ENCODE measurements at places on chromosomes 5 and 9.

DNA sequence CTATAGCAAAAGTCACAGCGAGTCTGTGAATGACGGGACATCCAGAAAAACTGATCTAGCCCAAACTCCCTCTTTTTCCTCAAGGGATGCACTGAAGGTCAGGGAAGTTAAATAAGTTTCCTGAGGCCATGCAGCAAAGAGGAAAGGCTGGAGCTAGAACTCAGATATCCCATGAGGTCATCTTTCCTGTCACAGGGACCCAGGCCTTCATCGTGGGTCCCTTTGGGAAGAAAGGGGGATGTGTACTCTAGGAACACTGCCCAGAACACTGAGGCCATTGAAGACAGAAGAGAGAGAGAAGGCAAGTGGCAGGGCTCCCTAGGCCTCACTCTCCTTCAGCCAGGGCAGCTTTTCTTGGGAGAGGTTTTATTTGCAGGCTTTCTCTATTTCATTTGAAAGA, 182.0 kb downstream of the EBF1 start:
- no peak for DNase-seq

GRCh38 chr5:56589481-56589860, 225.9 kb upstream of the MAP3K1 start:
- DNase-seq, result no peak

DNA sequence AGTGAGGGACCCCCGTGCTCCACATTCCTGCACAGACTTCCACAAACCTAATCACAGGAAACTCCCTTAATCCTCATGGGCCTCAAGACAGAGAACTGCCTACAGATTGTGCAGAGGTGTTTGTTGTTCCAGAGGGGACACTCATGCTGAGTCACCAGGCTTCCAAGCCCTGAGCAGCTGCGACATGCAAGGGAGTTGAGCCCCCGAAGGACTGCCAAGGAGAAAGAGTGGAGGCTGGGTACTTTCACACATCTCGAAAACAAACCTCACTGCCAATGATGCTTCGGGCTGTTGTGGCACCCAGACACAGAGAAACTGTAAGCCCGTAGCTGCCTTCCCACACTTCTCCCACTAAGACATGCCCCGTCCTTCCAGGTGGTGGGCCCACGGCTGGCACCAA, 480.8 kb downstream of the CDH12 start:
- no peak for DNase-seq

- DNase-seq, result peak; percentile 7
Observed at GRCh38 chr9:4177970-4178758, 121.7 kb downstream of the GLIS3 start.

DNA sequence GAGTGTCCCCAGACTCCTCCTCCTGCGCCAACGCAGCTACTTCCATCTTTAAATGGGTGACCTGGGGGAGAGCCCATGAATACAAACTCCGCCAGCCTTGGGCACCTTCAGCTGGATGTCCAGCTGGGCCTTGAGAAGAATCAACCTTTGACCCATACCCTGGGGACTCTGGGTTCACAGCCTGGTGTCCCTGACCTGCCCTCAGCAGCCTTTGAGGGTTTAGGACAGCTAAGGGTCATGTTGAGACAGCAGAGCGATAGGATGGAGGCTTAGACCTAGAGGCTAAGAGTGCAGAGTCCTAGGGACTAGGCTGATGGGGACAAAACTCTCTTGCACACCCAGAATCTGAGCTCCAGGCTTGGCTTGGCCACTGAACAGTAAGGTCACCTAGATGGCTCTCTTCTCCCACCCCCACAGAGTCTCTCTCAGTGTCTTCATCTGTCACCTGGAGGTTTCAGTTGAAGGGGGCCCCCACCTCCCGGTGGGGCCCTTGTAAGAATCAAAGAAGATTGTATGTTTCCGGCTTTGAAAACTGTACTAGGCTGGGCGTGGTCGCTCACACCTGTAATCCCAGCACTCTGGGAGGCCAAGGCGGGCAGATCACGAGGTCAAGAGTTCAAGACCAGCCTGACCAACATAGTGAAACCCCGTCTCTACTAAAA, 6.7 kb upstream of the AQP3 start:
- DNase-seq, result no peak

DNA sequence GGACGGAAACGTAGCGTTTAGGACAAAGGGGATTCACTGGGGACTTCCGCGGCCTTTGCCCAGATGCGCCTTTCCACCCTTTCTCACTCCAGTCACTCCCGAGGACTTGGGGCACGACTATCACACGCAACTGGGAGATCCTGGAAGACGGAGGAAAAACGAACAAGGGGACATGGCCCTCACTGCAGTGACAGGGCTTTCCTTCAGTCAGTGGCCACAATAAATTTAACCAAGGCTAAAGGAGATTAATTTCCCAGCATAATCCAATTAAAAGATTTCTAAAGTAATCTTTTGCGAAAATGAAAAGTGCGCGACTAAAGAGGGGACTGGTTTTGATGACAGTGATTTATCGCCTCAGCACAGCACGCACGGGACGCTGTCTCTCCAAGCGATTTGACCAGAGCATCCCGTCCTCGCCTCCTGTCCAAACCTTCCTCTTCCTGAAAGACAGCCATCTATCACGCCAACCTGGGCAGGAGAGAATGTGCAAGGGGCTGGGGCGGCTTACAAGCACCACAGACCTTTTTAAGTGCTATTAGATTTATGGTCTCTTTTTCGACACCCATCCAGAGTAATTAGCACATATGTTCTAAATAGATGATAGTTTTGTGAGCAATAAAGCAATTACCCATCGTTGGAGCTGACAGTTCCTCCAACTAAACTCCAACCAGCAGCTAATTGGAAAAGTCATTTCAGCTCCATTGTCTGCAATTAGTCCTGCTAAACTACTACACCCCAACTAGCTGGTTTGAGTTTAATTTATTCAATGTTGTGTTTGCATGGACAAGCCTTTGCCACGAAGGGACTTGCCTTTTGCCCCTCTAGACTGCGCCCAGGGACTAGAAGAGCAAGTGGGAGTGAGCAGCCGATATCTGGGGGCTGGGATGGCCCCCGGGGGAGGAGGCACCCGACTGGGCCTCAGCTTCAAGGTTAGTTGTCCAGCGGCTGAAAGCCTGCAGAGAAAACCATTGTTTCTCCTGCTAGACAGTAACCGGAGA, 7.4 kb downstream of the NR2F1-AS1 start:
- no peak for DNase-seq

- no peak for DNase-seq
Observed at GRCh38 chr9:116154334-116154975, 864 bp downstream of the PAPPA start.

Measured in HepG2 (cell line).